ENCODE measurements at places on chromosomes 5 and 9.

DNA sequence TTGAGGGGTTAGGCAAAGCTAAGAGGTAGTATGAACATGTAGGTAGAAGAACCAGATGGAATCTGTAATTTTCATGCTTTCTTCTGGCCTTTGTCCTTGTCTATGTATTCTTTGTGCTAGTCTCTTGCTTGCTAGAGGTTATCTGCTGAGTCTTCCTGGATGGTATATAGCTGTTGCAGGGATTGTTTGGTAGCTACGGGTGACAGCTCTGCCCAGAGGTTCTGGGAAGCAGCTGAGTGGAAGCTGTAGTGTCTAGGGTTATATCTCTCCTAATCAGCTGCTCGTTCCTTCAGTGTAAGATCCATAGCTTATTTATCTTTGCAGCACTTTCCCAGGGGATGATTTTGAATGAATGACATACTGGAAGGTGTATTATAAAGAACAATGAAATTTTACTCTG lies 100.3 kb downstream of the ATG10 start:
- no peak for DNase-seq

DNA sequence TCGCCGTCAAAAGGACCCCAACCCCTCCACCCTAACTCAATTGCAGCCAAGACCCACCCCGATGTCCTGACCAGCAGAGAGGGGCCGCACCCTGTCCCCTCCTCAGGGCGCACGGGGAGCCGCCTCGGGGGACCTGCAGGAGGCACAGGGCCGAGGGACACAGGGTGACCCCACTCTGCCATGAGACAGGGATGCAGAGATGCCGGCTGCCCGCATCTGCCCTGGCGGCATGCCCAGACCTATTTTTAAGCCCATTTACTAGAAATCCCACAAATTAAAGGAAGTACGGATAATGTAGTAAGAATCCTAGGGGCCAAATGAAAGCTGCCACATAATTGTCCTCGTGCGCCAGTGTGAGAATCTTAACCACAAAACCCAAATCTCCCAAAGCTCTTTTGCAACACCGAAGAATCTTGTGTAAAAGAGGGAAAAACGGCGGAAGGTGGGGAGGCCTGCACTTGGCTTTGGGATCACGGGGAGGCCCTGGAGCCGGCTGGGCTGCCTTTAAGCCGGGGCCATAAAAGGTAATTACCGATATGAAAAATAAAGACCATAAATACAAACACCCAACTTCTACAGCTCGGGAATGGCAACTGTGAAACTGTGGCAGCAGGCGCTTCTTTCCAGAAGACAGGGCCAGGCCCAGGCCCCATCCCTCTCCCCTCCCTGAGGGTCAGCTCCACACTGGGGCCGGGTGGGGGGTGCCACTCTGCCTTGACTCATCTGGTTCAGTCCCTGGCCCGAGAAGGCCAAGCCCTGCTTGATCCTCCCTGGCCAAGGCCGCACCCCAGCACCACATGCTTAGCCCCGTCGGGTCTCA lies 35.0 kb downstream of the NACC2 start:
- DNase-seq, result no peak

- no peak for DNase-seq
Observed at GRCh38 chr5:132180134-132180745, 47.4 kb downstream of the P4HA2 start.

DNA sequence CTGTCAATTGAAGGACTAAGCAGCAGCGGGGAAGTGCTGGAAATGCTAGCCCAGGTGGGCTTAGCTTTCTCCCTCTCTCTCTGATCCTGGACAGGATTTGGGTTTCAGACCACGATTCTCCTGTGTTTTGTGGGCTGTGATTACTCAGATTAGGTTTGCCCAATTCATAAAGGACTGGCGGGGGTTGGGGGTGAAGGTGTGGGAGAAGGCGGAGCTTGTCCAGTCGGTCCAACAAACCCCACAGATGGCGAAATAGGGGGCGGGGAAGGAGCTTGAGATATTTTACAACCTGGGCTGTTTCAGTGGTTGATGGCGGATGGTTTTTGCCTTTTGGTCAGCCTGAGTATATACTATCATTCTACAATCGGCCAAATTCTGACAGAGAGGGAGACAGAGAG lies 35.2 kb downstream of the PCDHAC2 start:
- DNase-seq, result no peak

GRCh38 chr5:138752951-138753793 lies at the start of gene CTNNA1:
Gene CTNNA1 (plus strand): TSS chr5:138753425. CDS start chr5:138781925, 28,500 bp downstream.
- peak; percentile 13 for DNase-seq

- no peak for DNase-seq
Observed at GRCh38 chr5:124410539-124411488, 335.6 kb downstream of the ZNF608 start.

Data from effector CD4-positive, alpha-beta T cell (primary cell).